ENCODE measurements at places on chromosomes 11 and 22.
A peak's percentile ranks its signal among the peaks of the same experiment; 100 is the strongest.

DNA sequence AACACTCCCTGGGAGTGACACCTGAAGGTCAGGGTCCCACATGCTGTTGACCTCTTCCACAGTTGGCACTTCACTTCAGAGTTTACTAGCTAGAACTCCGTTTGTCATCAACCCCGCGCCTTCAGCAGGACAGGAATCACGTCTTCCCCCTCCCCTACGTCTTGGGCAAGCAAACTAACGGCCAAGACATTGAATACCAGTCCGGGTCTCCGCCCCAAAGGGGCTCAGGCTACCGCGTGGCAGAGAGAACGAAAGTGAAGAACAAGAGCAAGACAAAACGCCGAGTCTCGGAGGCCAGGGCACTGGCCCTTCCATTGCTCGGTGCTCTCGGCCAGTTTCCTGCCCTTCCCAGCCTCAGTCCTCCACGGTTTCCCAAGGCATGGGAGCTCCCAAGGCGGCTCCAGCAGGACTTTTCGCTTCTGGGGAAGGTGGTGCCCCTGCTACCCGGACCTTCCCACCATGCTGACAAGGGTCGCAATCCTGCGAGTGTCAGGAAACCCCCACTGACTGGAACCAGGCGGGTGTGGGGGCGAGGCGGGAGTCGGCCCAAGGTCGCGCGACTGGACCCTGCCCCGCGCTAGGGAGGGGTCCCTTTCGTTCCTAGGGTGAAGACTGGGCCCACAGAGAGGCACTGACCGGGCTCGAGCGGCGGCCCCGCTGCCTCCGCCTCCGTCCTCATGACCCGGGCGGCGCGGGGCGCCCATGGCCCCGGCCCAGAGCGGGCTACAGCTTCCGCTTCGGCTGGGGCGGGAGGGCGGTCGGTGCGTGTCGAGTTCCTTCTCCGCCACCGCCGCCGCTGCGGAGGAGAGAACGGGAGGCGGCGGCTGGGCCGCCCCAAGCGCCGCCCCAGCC lies at the start of gene GUCD1:
Gene GUCD1 (minus strand): TSS at position 826 of the 852 bp plus-strand sequence. CDS start 147 bp downstream, at position 679.
- peak; percentile 18 for DNase-seq

GRCh38 chr11:67438158-67438902 lies 848 bp upstream of the PTPRCAP start:
- DNase-seq, result no peak

GRCh38 chr22:30857791-30858190 lies 110.8 kb downstream of the MORC2 start:
- no peak for DNase-seq

- peak; percentile 21 for DNase-seq
Observed at GRCh38 chr11:14158393-14158792, 195.9 kb downstream of the SPON1 start.

- DNase-seq, result no peak
Observed at GRCh38 chr11:46281371-46281831, 3.9 kb downstream of the CREB3L1 start.

DNA sequence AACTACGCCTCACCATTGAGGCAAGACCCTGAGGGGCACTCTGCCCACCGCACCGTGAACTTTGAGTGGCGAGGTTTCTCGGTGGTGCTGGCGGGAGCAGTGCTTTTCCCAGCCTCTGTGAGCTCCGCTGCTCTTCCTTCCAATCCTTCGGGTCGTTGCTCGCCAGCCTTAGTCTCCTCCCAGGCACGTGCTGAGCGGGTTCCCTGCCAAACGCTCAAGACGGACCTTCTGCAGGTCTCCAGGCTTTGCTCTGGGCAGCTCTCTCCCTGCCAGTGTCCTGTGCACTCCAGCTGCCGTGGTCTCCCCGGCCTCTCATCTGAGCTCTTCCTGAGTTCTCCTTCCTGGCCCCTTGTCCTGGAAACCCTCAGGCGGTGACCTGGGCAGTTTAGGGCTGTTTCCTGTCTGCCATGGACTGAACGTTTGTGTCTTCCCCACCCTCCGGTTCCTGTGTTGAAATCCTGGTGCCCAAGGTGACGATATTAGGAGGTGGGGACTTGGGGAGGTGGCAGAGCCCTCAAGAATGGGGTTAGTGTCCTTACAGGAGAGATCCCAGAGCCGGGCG lies 11.2 kb upstream of the MUC6 start:
- DNase-seq, result no peak

DNA sequence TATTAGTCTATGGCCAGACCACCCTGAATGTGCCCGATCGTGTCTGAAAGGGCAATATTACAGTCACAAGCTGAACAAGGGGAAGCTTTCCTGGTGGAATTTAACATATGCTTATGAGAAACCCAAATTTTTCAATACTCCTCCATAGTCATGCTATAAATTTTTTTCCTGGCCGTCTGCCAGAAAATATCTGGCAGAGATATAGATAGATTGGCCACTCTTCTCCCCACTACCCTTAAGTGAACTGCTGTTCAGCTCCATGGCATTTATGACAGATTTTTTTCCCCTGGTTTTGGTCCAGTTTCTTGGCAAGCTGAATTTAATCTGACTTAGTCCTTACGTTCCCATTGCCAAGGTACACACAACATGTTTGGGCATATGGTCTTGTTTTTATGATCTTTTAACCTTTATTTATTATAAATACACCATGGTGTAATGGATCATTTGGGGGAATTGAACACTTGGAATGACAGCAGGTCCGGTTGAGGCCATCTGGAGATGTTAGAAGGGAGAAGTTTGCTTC lies 328.5 kb downstream of the CNTN5 start:
- DNase-seq, result no peak

DNA sequence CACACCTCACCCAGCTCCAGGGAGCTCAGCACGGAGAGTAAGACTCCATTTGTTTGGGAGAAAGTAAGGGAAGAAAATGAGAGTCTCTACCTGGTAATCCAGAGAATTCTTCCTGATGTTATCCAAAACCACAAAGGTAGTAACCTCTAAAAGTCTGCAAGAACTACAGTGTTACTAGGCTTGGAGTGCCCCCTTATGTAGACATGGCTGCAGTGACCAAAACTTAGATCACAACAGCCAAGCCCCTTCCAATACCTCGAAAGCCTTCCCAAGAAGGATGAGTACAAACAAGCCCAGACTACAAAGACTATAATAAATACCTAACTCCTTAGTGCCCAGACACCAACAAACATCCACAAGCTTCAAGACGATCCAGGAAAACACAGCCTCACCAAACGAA lies 4.9 kb downstream of the UBE2L6 start:
- DNase-seq, result peak; percentile 17

DNA sequence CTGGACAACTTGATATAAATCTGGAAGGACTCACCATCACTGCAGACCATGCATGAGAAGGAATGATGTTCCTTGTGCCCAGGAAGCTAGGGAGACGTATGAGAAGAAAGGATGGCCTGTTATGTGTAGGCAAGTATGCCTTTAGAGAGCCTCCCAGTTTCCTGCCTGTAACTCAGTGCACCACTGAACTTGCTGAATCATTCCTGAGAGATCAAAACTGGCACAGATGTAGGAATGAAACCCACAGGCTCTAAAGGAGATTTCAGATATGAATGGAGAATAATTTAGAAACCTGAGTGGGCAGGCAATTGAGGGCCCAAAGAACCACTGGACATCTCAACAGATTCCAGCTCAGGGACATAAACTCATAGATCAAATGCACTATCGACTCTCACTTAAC lies 38.4 kb upstream of the PRSS23 start:
- DNase-seq, result peak; percentile 29

DNA sequence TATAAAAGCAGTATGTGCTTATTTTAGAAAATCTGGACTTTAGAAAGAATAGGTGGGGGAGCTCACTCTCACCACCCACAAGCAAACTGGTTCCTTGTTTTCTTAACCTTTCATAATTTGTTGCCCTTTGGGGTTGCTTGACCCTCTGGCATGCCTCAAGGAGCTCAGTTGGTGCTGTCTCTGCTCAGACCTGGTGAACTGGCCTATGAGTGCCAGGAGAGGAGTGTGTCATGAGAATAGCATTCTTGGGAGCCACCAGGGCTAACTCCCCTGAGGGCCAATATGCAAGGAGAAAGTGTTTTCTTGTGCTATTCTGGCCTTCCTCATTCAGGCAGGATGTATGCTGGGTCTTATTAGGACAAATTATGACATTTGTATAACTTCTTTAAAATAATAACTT lies 21.0 kb upstream of the AMOTL1 start:
- peak; percentile 83 for DNase-seq

DNA sequence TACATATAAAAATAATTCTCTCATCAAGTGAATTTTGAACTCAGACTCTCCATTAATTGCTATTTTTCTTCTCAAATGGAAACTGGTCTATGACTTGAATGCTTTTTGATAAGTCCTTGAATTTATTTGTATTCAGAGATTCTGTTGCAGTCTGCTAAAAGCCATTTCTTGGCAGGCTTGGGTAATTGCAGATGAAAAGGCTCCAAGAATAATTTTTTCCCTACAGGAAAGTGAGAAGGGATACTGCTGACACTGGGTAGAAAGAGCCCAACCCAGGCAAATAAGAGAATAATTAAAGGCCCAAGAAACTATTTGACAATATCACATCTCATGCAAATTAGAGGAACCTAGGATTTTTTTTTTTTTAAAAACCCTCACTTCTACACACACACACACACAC lies 246.5 kb upstream of the DDI1 start:
- DNase-seq, result no peak

DNA sequence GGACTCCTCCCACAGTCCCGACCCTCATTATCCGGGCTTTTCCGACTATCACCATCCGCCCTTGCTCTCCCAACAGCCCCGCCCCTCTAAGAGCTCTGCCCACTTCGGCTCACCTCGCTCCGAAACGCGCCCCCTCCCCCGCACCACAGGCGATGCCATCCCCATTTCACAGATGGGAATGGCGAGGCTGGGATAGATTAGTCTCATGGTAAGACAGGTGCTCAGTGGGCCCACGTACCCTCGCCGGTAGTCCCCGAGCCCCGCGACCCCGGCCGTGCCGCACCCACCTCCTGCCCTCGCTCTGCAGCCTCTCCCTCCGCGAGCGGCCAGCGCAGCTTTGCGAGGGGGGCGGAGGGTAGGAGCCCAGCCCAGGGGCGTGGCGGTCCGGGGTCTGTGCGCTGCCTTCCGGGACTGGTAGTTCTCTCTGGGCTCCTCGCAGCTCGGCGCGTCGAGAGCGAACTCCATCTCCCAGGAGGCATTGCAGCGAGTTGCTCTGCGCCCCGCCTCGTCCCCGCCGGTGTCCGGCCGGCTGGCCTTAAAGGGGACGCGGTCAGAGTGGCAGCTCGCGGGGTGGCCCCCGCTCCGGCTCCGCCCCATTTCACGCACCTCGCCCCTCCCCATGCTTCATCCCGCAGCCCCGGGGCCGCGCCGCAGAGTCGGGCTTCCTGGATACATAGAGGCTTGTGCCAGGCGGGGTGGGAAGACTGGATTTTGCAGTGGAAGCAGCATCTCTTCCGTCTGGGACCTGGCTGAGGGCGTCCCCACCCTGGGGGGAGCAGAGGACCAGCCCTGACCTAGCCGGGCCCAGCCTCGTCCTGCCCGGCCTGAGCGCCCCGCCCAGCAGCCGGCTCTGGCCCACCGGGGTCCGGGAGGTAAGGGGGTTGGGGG lies at the start of the genes KCTD21 and USP35:
Gene KCTD21 (minus strand): TSS at position 341 of the 888 bp plus-strand sequence. CDS start 14,072 bp downstream, outside the sequence.
Gene USP35 (plus strand): TSS at position 634 of the 888 bp plus-strand sequence. CDS start 7,327 bp downstream, outside the sequence.
- DNase-seq, result peak; percentile 90

GRCh38 chr22:42080287-42080686 lies 787 bp downstream of the SMDT1 start:
- DNase-seq, result no peak

GRCh38 chr11:116396331-116396730 lies 376.5 kb downstream of the BUD13 start:
- no peak for DNase-seq

DNA sequence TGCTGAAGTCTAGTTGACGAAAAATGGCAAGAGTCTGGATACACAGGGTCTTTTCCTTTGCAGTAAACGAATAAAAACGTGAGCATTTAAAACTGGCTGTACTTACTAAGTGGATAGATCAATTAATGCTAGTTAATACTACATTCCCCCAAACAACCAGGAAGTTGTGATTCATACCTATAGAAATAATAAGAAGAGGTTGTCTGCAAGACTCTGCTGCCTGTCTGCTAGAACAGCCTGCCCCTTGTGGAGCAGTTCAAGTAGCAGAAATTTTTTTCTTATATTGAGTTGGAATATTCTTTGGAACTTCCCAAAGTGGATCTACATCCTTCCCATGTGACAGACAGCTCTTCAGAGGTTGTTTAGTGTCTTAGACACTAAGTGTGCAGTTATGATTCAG lies 86.8 kb downstream of the TEAD1 start:
- peak; percentile 68 for DNase-seq

GRCh38 chr11:72813740-72814285 lies 398 bp upstream of the ATG16L2 start:
- no peak for DNase-seq

DNA sequence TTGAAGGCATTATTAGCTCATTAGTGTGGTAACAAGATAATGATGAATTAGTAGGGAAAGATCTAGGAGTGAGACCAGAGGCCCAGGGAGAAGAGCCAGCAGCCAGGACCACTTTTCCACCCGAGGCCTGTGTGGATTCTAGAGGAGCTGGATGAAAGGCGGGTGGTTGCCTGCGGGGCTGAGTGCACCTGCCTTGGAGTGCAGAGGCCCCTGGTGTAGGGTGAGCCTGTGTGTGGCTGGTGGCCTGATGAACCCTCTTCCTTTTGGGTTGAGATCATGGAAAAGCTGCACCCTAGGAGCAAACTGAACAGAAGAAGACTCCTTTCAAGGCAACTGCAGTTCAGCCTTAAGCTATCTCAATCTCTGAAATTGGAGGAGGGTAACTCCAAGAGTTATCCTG lies 5.9 kb upstream of the TP53AIP1 start:
- DNase-seq, result no peak

DNA sequence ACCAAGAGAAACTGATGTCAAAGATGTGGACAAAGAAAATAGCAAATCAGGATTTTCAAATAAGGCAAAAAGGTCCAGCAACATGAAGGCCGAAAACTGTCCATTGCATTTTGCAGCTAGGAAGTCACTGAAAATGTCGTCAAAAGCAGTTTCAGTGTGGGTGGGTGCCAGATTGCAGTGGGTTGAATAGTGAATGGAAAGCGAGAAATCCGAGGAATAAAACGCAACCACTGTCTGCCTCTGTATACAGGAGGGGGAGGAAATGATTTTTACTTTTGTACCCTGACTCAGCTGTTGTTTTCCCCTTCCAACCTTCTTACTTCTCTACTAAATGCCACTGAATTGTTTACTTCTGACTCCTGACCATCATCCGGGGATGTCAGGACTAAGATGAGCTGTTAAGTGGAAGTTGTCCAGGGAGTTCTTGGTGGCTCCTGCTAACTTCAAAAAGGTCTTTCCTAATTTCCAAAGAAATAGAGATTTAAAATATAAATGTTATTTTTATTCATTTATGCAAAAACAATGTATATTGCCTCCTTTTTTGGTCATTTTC lies 64.9 kb upstream of the BIRC3 start:
- DNase-seq, result no peak
